NK-92 treated with Interleukin-12 subunit alpha and Interleukin-12 subunit beta, amount 100 ng/mL, for 24 hours (cell line): ENCODE measurements at places on chromosomes 6 and 20.

- DNase-seq: no peak
Measured at GRCh38 chr6:2232445-2232844, 13.0 kb downstream of the GMDS start.

- DNase-seq: no peak
Measured at GRCh38 chr6:35415065-35415891, 36.9 kb upstream of the FANCE start.

- DNase-seq: no peak
Measured at GRCh38 chr6:90459225-90459758, 127.6 kb downstream of the MAP3K7 start.

- no peak for DNase-seq
Measured at GRCh38 chr20:60691966-60692615, 560.0 kb upstream of the CDH4 start.

GRCh38 chr6:166779381-166779780 lies 152.3 kb upstream of the RPS6KA2 start:
- DNase-seq: no peak

DNA sequence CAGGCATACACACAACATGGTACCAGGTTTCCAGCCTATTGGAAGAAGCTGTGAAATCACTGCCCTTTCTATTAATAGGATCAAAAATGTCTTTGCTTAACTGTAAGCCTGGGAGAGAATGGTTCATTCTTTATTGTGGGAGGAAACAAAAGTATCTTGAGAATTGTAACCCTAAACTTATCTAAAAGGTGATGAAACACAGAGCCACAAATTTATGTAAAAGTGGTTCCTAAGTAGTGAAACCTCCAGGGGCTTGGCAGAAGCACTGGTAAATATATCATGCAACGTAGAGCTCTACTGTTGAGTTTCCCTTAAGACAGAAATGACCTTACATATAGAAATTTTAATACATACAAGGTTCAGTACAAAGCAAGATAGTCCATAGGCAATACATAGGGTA lies 17.2 kb upstream of the NOX3 start:
- DNase-seq: no peak

DNA sequence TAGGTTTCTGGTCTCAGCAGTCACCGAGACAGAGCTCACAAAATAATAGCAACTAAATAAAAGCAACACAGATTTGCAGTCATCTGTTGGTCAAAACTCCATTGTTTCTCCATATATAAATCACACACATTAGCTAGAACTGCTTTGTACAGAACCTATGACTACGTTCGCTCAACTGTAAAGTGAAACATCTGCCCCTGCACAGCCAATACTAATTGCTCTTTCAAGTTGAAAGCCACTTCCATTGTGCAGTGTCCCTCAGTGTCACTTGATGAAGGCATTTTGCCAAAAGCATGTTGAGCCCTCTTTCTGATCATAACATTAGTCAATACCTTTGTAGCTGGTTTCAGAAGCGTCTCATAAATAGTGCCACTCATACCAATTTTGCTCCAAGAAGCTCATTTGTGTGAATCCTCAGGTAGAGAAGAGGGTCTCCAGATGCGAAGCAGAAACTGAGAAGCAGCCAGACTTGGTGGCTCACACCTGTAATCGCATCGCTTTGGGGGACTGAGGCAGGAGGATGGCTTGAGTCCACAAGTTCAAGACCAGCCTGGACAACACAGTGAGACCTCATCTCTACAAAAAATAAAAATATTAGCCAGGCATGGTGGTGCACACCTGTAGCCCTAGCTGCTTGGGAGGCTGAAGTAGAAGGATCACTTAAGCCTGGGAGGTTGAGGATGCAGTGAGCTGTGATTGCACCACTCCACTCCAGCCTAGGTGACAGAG lies 68.9 kb downstream of the PERP start:
- DNase-seq: no peak

DNA sequence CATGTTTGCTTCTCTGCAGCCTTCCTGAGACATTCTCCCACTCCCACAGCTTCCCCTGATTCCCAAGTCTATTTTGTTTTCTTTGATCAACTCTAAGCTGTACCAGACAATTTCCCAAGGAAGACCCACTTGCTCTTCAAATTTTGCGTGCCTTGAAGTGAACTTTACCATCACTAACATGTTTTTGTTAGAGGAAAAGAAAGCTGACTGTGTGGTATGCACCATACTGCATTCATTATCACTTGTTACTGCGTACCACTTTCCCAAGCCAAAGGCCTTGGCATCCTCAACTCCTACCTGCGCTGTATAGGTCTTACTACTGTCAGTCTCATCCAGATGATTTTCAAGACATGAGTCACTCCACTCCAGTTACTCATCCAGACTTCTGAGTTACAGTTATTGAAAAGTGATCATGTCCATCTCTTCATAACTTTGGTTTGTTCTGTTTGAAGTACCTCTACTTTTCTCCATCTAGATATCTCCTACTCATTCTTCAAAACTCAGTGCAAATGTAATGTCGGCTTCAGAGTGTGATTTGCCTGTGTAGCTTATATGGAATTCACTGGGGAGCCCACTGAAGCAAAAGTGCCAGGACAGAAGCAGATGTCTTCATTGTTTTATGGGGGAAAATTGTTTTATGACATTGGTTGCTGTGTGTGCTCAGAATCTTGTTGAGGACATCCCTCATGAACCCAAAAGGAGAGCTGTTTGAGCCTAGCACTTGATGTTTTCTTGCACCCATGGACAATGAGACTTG lies 5.2 kb downstream of the RPS12 start:
- no peak for DNase-seq

- DNase-seq: no peak
Measured at GRCh38 chr6:43075670-43076463, at the start of gene PTK7. PTK7 (plus strand) TSS chr6:43076314; CDS start chr6:43076489, 175 bp downstream.

DNA sequence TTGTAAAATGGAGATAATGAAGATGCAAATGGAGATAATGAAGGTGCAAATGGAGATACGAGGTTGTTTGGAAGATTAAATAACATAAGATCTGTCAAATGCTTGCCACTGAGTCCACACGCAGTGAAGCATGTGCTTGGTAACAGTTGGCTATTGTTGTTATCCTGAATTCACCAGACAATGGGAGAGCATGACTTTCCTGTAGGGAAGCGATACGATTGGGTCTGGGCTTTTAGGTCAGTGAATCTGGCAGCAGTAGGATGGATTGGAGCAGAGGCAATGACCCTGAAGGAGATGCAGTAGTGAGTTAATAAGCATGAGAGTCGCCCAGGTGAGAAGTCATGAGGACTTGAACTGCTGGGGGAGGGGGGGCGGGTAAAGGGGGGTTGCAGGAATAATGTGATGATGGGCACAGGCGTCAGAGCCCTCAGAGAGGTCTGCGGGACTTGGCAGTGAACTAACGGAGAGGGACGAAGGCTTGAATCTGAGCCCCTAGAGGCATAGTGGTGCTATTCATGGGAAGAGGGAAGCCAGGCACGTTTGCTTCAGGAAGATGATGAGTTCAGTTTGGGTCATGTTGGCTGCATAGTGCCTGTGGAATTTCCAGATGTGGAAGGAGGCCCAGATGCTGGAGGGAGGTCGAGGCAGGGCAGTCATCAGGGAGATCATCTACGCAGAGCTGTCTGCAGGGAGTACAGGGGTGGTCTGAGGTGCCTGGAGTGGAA lies 55.4 kb downstream of the ZDHHC14 start:
- no peak for DNase-seq

GRCh38 chr6:170269151-170269845 lies 21.6 kb downstream of the DLL1 start:
- no peak for DNase-seq

DNA sequence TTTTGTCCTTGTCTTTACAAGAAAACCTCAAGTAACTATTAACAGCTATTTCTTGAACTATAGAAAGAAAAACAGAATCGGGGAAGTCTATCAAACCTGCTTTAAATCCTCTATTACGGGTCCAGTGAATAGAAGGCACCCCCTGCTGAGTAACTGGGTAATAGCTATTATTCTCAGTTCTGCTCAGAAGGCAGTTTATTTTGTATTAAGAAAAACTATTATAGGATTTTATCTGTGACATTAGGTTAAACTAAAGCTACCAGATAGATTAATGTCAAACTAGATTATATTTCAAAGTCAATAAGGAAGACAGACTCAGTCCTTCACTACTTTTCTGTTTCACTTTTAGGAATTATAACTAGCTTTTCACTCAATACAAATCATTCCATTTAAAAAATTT lies 93.7 kb downstream of the DST start:
- DNase-seq: no peak

DNA sequence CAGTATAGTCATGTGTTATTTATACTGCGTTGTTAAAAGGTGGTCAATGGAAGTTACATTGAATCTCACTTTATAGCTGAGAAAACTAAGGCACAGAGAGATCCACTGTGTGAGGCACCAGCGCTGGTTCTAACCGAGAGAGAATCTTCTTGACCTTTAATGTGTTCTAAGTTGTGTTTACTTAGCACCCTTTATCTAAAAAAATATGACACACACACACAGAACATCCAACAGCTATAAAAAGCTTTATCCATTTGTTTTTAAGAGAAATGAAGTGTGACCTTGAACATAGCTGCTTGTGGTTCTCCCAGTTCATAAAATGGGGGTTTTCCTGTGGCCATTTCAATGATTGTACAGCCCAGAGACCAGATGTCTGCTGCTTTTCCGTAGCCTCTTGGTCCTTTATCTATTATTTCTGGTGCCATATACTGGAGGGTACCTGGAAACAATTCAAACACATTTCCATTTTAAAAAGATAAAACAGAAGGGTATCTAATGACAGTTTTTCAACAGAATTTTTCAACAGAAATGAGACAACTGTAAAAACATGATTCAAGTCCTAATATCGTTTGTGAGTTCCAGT lies 54.8 kb upstream of the MAP7 start:
- no peak for DNase-seq

DNA sequence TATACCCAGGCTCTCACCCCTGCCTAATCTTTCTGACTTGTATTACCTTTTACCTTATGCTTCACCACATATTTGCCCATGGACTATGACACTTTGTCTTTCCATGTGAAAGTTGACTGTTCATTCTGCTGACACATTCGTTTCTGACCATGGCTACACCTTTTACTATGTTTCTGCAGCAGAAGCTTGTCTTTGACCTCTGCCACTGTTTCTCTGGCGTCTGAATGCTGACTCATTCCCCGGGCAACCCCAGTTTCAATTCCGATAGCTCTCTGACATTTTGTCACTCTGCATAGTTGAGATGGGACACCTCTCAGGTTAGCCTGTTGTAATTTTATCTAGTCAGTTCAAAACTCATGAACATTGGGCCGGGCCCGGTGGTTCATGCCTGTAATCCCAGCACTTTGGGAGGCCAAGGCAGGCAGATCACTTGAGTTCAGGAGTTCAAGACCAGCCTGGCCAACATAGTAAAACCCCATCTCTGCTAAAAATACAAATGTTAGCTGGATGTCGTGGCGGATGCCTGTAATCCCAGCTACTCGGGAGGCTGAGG lies 50.7 kb downstream of the SLC26A8 start:
- no peak for DNase-seq

DNA sequence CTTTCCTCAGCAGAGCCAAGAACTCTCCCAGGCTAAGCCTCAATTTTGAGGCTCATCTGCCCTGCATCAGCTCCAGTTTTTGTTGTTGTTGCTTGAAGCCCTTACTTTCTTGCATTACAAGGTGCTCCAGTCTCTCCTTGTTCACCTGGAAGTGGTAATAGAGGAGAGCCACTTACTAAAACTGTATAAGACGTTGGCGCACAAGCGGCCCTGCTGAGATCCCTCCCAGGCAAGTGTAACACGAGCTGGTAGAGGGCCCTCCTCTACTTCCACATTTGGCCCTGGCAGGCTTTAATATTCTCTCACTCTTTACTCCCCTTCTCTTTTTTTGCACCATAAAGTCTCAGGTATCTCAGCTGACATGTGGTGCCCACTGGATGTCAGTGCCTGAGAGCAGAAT lies 19.5 kb downstream of the GCM2 start:
- no peak for DNase-seq

DNA sequence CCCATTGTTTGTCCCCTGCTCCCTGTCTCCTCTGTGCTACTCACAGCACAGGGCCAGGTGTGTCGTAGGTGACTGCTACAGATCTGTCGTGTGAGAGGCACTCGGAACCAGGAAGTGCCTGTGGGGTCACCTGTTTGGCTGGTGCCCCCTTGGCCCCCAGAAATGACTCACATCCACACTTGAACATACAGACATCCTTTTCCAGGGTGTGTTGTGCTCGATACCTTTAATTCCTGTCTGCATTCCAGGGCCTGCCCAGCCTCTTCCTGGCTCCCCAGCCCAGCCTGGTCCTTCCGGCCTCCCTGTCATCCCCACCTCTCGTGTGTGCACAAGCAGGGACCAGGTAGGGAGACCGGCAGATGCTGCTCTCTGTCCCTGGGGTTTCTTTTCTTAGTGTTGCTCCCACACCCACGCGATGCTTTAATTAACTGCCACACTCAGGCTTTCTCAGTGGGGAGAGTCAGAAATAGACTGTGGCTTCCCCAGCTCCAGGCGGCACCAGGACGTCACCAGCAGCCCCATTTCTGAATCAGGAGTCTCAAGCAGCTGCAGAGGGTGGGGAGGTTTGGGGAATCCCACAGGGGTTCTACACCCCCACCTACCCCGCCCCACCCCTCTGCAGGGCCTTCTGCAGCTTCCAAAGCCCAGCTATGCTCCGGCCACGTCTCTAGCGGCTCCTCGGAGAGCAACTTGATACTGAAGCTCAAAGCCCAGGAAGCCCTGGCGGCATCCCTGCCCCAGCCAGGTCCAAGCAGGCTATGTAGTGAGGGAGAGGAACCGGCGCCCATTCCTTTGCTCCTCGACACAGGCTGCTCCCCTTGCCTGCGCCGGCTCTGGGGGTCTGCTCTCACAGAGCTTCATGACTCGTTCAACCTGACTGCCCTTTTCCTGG lies 102.2 kb downstream of the SYCP2 start:
- DNase-seq: no peak

DNA sequence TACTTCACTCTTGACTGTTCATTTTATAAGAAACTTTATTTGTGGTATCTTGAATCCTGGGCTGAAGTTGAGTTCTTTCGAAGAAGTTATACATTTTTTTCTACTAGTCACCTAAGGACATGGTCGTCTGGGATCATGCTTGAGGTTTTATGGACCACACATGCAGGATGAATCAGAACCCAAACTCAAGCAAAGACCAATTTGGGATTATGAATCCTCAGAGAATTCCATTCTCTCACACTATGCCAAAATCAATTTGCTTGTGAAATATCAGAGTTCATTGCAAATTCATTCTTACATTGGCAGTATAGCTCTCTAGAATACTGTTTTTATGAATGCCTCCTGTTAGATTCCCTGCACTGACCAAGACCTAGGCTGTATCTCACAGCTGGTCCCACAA lies 114.3 kb upstream of the HDAC2 start:
- no peak for DNase-seq

DNA sequence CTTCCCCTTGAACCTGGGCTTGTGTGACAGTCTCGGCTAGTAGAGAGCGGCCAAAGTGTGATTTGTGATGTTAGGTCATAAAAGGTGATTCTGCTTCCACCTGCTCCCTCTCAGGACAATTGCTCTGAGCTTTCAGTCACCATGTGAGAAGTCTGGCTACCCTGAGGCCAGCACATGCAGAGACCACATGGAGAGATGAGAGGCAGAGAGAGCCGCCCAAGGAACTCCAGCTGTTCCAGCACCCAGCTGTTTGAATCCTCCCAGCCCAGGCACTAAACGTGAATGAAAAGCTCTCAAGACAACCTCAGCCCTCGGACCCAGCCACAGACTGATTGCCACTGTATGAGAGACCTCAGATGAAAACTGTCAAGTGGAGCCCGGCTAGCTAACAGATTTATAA lies 143.4 kb upstream of the EEF1E1 start:
- no peak for DNase-seq
